ENCODE measurements at places on chromosomes 2 and 18. TPM values are rescaled to one million over a fixed set of nuclear protein-coding genes. Genes with fewer than 3 reads are reported as not detected.

DNA sequence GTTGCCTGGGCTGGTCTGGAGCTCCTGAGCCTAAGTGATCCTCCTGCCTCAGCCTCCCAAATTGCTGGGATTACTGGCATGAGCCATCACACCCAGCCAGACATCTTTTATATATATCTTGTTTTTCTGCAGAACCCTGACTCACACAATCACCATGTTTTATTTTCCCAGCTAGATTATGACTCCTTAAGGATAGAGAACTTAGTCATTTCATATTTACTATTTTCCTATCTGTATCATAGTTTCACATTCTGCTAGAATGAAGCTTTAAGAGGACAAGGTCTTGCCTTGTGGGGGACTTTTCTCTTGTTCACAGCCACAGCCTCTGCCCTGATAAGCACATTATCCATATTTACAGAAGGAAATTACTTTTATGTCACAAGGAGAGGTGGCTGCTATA lies 73.9 kb downstream of the LBH start:
- no peak for DNase-seq

DNA sequence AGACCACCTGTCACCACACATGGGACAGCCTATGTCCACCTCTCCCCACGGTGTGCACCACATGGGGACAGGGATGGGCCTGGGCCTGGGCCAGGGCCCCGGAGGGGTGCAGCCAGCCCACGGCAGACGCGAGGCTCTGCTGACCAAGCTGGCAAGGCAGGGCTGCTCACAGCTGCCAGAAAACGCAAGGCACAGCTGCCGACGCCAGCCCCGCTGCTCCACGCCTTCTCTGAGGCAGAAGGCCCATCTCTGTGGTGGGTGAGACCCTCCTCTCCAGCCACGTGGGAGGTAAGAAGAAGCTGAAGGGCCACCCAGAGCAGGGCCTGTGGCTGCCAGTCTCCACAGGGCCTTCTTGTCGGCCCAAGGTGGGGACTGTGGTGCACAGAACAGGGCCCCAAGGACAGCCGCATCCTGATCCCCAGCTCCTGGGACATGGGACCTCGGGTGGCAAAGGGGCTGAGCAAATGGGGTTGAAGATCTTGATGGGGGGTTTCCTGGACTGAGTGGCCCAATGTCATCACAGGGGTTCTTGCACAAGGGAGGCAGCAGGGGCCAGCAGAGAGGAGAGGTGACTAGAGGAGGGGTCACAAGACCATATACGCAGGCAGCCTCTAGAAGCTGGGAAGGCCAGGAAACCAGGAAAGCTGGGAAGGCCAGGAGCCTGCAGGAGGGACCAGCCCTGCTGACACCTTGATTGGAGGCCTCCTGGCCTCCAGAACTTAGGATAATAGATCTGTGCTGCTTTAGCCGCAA lies 72.3 kb downstream of the NDUFA10 start:
- DNase-seq = no peak

GRCh38 chr2:8592736-8593135 lies 89.1 kb upstream of the ID2 start:
- DNase-seq = no peak

The TLX2 gene
- 2.9 TPM for total RNA-seq

The ACP1 gene
- 124 TPM for total RNA-seq
